ENCODE measurements at places on chromosomes 7 and 10.

DNA sequence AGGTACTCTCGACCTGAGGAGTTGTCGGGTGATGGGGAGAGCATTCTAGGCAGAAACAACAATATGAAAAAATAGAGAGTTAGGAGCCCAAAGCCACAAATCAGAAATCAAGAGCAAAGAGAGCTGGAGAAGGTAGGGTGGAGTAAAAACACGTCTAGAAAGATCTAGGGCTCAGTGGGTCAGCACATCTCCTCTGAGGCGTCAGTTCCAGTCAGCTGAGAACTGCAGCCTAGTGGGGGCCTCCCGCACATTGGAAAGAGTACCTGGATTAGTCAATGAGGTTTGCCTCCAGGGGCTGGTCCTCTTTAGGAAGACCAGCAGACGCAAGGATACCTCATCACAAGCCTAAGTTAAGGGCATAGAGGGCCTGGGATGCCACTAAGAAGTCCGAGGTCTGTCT, 113.2 kb upstream of the LANCL2 start:
- no peak for DNase-seq

GRCh38 chr10:97736403-97736901, 476 bp upstream of the ZFYVE27 start:
- DNase-seq, result no peak

DNA sequence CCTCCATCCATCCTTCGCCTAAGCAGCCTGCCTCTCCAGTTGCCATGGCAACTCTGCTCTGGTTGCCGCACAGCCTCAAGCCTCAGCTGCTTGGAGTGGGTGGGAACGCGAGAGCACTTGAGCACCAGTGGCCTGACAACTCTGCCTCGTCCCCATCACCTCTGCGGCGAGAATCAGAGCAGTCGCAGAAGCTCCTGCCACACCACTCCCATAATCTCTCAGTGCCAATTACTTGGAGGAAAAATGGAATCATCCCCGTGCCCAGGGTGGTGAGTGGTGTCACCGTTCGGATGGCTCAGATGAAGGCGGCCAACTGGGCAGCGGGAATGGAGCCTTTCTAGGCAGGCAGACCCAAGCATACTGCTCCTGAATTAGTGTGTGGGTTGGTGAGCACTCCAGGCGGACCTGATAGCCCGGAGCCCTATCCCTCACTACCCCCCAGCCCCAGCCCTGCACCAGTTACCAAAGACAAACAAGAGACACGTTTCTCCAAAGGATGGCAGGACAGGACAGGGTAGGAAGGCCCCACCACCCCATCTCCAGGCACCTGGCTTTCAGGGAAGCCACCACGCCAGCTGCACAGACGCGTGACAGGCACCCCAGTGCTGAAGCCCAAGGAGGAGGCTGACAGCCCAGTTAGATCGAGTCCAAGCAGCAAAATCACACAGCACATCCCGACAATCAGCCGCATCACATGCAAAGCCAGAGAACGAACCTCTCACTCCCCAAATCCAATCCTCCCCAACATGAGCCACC, 335.4 kb downstream of the PTPRN2 start:
- DNase-seq, result peak; percentile 23

DNA sequence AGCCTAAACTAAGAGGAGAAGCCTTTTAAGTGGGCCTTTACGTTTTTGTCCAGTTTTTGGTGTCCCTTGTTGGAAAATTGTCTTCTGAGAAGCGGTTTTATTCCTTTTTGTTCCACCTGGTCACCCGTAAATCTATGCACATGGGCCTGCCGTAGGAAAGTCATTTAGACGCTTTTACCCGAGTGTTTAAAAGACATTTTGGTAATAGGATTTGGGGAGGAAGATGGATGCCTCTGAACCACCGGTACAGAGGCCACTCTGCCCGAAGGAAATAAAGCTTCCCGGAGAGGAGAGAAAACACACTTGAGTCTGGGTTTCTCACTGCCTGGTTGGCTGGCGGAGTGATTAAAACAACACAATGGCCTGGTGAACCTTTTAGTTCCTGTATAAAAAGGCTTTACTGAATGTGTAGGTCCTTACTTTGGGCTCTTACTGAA, 760 bp downstream of the THNSL1 start:
- peak; percentile 58 for DNase-seq

- DNase-seq, result no peak
These were observed 101.0 kb downstream of the HBP1 start for GRCh38 chr7:107269790-107270189.

GRCh38 chr10:86692023-86692514, 23.8 kb downstream of the LDB3 start:
- DNase-seq, result no peak

DNA sequence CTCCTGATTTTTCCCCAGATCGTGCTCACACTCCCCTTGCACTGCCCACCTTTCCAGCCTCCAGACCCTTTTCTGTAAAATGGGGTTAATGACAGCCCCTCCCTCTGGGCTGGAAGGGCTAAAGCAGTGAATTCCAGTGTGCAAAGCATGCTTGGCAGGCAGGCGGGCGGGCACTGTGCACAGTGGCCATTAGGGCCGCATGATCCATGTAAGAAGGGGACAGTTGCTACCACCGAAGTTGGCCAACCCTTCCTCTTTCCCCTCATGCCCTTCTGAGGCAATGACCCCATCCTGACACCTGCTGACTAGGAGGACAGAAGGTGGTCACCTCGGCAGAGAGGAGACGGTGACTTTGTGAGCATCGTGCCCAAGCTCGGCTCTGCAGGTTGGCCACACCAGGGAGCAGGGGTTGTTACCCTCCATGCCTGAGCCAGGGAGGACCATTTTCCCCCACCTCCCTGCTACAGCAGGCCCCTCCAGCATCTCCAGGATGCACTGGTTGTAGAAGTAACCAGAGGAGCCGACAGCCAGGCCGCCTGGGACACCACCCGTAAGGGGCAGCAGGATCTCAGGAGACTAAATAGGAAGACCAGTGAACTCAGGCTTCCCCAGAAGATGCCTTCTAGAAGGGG, 166.4 kb downstream of the SLIT1 start:
- DNase-seq, result no peak

GRCh38 chr7:138864667-138865066, 66.7 kb upstream of the ATP6V0A4 start:
- no peak for DNase-seq

- no peak for DNase-seq
These were observed 36.5 kb downstream of the DDIT4 start for GRCh38 chr10:72310241-72310633.

Data from activated CD8-positive, alpha-beta memory T cell treated with anti-CD3 and anti-CD28 coated beads, Interleukin-2, amount 50 U/mL, for 48 hours (primary cell).